ENCODE measurements at places on chromosomes 2 and 18. TPM values are rescaled to one million over a fixed set of nuclear protein-coding genes. Genes with fewer than 3 reads are reported as not detected.

DNA sequence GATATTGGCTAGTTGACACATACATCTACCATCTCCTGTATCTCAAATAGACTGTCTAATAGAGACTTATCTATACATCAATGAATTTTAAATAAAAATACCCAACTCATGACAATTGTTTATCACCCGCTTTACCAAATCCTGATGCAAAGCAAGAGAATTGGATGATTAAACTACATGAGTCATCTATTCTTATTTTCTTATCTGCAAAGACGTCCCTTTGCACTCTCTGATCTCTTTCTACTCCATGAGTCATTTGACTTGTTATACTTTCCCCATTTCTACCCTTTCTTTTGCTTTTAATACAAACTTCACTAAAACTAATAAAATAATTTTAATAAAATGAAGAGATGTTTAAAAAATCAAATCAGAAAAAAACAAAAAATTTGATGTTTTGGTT lies 261.7 kb upstream of the MAP2 start:
- no peak for DNase-seq

- DNase-seq: no peak
Measured at GRCh38 chr2:151007365-151007764, 254.3 kb downstream of the RBM43 start.

DNA sequence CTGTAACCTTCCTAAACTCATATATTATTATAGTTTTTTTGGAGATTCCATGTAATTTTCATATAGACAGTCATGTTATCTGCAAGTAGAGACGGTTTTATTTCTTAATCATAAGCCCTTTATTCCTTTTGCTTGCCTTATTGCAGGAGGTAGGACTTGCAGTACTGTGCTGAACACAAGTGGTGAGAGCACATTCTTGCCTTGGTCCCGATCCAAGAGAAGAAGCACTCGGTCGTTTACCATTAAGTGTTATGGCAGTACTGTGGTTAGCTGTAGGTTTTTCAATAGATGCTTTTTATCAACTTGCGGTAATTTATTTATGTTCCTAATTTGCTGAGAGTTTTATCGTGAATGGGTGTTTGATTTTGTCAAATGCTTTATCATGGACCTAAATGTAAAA lies 305.7 kb downstream of the DYSF start:
- no peak for DNase-seq

DNA sequence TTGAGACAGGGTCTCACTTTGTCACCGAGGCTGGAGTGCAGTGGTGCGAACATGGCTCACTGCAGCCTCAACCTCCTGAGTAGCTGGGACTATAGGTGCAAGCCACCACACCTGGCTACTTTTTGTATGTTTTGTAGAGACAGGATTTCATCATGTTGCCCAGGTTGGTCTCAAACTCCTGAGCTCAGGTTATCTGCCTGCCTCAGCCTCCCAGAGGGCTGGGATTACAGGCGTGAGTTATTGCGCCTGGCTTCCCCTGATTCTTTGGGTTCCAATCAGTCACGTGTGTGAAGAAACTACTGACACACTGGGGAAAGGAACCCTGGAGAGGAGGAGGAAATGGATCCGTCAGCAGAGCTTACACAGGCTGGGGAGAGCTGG lies 22.3 kb upstream of the RAB10 start:
- DNase-seq: no peak

DNA sequence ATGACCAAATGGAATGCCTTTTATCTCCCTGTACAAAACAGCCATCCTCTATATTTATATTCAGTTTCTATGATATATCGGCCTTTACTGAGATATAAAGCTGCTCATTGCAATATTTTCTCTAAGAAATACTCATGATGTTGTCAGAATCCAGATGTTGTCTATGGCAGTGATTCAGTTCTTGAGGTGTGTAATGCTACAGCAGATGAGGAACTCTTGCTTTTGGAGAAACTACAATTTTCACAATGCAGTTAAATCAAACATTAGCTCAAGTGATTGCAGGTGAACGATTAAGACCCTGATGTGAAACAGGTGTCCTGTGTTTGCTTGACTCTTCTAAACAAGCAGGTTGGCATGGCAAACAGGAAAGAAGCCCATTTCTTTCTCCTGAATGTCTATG lies 256.2 kb upstream of the CDH20 start:
- no peak for DNase-seq

- DNase-seq: no peak
Measured at GRCh38 chr18:57659460-57660102, 37.9 kb upstream of the NARS1 start.

DNA sequence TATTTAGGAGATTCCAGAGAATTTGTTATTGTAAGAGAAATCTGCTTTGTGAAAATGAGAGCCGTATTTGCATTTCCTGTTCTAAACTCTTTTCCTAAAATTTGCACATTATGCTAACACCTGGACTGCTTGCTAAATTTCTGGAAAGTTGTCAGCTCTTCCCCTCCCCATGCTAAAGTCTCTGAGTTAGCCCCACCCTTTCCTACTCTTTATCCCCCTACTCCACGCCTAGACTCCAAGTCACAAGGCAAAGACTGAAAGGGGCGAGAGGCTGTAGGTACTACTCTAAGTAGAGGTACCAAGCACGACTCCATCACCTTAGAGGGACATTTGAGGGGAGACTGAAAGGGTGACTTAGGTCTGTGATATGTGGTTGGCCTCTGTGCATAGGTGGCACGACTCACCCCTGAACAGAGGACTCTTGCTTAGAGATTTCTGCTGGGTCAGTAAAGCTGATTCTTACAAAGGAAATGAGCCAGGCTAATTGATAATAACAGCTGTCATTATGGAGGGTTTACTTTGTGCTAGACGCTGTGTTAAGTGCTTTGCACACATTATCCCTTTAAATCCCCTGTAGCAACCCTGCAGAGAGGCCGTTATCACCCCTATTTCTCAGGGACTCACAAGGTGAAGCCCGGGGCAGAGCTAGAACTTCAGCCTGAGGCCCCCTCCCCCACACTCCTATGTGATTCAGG lies 373.5 kb downstream of the EN1 start:
- DNase-seq: no peak

GRCh38 chr18:26215247-26215970 lies 10.8 kb upstream of the TAF4B start:
- DNase-seq: no peak

GRCh38 chr2:233807215-233807865 lies 29.2 kb downstream of the MROH2A start:
- DNase-seq: peak; percentile 30

- DNase-seq: no peak
Measured at GRCh38 chr18:55245211-55245614, 286.0 kb upstream of the CCDC68 start.

The POTEI gene
- not detected for total RNA-seq

The CDKL4 gene
- not detected for total RNA-seq

The CD28 gene
- 1.5 TPM for total RNA-seq

The GAL3ST2 gene
- total RNA-seq: 0.55 TPM

The CREG2 gene
- total RNA-seq: not detected

The SCYGR4 gene
- total RNA-seq: not detected

Measured in left lobe of liver (tissue), 2 donors.